ENCODE measurements at places on chromosomes 1 and 21.

DNA sequence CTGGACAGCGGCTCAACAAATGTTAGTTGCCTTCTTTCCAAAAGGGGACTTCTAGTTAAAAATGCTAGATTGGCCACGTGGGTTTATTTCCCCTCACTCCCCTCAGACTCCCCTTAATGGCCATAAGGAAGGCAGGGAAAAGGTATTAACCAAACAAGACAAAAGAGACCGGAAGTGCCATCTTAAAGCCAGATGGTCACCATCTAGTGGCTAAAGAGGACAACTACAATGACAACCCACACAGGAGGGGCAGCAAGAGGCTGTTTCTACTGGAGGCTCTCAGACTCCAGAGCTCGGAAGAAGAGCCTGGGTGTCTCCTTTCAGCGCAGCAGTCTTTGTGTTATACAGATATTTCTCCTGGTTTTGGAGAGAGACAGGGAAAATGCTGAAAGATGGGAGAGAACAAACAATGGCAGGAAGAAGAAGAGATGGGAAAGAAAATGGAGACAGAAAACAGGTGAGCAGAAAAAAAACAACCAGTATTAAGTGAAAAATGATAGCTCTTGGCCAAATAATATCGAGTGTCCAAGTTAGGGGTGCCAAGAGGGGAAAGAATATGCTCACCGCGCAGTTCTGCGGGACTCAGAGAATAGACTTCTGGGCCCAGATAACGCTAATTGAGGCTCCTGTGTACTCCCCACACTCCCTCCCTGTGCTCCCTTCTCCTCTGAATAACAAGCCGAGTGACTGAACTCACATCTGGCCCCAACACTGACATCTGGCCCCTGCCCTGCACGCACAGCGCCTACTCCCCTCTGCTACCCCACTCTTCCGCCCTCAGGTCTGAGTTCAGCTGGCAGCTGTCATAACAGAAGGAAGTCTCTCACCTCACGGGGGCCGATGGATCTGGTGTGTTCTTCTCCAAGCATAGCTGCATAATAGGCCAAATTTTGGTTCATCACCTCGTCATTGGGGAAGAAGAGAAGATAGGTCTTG lies 9.6 kb downstream of the P3H1 start:
- no peak for DNase-seq

DNA sequence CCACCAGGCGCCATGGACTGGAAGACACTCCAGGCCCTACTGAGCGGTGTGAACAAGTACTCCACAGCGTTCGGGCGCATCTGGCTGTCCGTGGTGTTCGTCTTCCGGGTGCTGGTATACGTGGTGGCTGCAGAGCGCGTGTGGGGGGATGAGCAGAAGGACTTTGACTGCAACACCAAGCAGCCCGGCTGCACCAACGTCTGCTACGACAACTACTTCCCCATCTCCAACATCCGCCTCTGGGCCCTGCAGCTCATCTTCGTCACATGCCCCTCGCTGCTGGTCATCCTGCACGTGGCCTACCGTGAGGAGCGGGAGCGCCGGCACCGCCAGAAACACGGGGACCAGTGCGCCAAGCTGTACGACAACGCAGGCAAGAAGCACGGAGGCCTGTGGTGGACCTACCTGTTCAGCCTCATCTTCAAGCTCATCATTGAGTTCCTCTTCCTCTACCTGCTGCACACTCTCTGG lies 3.8 kb downstream of the GJB3 start:
- no peak for DNase-seq

GRCh38 chr1:192516776-192517297 lies 58.7 kb upstream of the RGS1 start:
- DNase-seq, result peak; percentile 33

DNA sequence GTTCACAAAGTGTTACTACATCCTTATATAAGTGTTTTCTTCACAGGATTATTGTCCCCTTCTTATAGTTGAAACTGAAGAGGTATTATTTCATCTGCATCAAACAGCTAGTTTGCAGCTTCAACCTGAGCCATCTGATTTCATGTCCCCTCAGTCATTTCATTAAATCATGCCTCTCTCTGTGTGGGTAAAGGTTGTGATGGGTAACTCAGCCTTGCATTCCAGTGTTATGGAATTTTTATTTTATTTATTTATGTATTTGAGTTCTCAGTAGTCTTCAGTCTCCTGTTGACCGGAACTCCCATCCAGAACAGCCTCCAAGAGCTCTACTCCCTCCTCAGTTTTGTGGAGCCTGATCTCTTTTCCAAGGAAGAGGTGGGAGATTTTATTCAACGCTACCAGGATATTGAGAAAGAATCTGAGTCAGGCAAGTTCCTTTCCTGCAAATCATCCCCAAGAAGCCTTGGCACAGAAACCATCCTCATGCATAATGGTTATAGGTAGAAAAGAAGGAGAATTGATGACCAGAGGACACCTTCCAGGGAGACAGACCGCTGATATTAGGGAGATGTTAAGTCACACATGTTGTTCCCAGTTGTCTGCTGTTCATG lies 21.8 kb downstream of the CHD1L start:
- no peak for DNase-seq

- DNase-seq, result no peak
Observed at GRCh38 chr1:60762176-60762575, 320.2 kb upstream of the NFIA start.

DNA sequence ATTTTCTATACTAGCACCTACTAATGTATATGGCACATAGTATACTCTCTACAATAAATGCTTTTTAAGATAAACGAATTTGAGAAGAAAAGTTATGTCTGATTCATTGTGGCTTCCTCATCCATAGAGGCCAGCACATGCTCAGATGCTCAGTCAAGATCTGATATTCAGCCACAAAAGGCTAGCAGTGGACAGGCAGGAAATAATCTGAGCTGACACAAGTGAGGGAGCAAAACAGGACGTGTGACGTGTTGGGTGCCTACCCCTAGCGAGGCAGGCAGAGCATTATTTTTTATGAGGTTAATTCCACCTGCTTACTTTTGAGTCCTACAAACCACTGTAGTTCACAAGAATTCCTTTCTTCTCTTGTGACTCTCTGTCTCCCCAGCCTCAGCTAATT lies 550.9 kb downstream of the SMYD3 start:
- no peak for DNase-seq

GRCh38 chr1:91712393-91712792 lies 173.6 kb downstream of the TGFBR3 start:
- DNase-seq, result no peak

- no peak for DNase-seq
Observed at GRCh38 chr1:82139751-82140468, 339.2 kb downstream of the ADGRL2 start.

DNA sequence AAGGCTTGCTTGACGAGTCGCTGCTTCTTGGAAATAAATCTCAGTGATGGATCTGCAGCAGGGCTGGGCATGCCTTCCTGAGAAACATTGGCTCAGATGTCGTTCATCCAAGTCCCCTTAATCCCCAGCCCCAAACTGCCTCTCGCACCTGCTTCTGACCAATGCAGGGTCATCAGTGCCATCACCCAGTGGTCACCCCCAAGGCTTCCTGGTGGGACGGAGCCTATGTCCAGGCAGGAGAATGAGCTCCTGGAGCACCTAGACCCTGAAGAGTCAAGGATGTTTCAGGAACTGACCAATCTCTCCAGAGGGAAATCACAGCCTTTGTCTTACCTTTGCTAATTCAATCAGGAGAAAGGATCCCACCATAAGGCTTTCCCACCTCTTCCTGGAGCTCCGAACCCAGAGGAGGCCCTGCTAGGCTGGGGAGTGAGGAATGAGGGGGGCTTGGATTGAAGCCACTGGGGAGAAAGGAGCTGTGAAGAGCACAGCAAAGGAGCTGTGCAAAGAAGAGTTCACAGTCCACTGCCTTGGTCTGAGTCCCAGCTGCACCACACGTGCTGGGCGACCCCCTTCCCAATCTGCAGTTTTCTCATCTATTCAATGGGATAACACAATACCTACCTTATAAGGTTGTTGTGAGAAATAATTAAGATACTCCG lies 416.1 kb downstream of the NPHP4 start:
- peak; percentile 25 for DNase-seq

DNA sequence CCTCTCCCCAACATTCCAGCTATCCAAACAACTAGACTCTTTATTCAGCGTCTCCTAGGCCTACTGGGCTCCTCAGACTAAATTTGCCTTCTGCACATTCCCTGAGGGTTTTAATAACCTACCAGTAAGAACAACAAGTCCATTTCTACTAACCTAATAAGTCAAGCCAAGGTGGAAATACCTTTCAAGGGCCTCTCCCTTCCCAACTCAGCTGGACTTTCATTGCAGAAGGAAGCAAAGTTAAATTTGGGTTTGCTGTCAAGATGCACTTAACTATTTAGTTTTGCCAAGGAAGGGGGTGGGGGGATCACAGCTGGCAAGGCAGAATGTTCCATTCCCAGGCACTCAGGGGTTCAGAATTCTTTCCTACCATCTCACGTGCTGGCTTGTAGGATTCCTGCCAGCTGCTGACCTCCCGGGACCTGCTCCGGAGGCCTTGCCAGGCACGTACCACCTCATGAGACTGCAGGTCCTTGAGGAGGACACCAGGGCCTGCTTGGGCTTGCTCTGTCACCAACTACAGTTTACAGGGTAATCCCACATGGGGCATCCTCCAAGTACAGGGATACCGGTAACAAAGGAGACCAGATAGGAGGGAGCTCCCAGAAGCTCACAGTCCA lies 29.8 kb downstream of the SLC30A1 start:
- DNase-seq, result no peak

DNA sequence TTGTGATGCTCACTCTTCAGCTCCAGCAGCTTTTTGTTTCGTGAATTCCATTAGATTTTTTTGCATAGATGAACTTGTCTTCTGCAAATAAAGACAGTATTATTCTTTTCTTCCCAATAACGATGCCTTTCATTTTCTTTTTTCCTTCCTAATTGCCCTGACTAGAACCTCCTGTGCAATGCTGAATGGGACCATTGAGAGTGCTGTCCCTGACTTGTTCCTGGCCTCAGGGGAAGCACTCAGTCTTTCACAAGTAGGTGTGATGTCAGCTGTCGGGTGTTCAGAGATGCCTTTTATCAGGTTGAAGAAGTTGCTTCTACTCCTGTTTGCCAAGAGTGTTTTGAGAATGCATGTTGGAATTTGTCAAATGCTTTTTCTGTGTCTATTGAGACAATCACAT lies 64.3 kb upstream of the ADARB1 start:
- DNase-seq, result no peak

DNA sequence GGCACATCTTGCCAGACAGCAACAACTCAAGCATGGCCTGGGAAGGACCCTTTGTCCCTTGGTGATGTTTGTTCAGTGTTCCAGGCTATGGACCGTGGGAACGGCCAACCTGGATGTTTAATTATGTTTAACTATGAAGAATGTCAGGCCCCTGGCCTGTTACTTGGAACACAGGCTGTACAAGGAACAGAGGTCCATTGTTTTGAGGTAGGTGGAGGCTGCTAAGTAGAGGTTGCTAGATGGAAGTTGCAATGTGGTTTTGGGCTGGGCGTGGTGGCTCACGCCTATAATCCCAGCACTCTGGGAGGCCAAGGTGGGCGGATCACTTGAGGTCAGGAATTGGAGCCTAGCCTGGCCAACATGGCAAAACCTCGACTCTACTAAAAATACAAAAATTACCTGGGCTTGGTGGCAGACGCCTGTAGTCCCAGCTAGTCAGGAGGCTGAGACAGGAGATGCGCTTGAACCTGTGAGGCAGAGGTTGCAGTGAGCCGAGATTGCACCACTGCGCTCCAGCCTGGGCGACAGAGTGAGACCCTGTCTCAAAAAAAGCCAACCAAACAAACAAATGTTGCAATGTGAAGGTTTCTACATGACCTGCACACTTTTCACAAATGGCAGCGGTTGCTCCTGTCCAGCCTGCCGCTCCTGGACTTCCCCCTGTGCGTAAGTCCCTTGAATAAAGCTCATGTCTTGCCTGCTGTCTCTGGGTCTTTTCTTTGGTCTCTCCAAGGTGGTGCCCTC lies 2.5 kb upstream of the LEFTY1 start:
- DNase-seq, result peak; percentile 69

DNA sequence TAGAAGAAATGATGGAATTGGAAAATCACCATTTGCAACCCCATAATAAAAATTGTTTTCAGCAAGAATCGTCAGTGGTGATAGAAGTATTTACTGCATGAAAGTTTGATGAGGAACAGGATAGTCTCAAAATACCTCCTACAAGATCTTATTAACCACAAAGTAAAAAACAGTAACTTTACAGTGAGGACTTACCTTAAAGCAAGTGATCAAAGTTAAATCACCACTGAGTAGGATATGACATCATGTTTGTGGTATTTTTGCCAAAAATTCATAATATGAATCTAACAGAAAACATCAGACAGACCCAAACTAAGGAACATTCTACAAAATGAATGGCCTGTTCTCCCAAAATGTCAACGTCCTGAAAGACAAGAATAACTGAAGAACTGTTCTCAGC lies 19.9 kb downstream of the ALDH9A1 start:
- DNase-seq, result no peak

DNA sequence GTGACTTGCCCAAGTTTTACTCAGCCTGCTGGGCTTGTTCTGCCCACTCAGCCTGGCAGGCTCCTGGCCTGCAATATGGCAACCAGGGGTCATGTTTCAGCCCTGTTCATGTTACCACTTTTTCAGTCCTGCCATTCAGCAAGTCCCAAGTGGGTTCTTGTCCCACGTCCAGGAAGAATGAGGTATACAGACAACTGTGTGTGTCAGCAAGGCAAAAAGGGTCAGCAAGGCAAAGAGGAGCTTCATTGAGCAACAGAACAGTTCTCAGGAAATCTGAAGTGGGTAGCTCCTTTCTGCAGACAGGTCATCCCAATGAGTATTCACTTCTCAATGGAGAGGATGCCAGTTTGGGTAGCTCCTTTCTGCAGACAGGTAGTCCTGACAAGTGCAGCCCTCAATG lies 1233.3 kb upstream of the B3GALT2 start:
- DNase-seq, result no peak

DNA sequence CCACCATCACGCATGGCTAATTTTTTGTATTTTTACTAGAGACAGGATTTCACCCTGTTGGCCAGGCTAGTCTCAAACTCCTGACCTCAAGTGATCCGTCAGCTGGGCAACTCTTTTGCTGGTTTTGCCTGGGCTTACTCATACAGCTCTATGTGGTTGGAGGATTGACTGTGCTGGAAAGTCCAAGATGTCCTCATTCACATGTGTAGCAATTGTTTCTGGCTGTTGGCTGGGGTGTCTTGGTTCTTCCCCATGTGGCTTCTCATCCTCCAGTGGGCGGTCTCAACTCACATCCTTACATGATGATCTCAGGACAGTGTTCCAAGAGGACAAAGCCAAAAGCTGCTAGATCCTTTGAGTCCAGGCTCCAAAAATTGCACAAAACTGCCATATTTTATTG lies 53.3 kb downstream of the TEX35 start:
- no peak for DNase-seq

DNA sequence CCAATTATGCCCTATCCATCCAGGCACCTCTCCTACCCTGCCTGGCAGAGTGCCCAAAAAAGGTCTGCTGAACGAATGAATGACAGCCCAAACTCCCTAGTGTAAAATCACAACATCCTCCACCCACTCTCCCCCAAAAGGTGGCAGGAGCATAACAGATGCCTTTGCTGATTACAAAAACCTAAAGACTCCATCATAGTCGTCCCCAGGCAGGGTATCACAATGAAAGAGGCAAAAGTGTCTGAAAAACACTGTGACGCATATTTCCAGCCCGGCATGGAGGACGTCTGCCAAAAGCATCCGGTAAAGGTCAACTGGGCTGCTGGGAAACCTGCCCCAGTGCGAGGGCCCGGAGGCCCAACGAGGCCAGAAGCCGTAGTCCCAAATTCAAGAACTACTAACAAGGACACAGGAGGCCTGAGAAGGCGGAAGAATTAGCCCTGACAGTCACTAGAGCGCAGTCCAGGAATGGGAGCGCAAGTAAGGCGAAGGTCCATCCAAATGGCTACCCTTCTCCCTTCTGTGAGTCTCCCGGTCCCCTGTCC lies 576 bp downstream of the SMIM12 start:
- DNase-seq, result no peak
